ENCODE measurements at places on chromosomes 2 and 18. TPM values are rescaled to one million over a fixed set of nuclear protein-coding genes. Genes with fewer than 3 reads are reported as not detected.

DNA sequence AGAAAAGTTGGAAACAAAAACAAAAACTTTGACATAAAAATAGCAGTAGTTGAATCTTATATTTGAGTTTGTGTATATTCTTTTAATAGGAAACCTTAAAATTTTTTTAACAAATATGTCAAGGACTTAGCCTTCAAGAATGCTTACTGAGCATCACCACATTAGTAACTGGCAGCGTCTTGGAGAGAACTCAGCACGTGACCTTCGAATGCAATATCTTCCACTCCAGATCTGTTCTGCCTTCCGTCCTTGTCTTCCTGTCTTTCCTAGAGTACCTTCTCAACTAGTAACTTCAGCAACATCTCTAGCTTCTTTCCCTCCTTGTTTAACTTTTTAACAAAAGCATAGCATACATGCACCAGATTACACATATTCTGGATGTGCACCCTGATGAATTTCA lies 972 bp downstream of the RSAD2 start:
- no peak for DNase-seq

DNA sequence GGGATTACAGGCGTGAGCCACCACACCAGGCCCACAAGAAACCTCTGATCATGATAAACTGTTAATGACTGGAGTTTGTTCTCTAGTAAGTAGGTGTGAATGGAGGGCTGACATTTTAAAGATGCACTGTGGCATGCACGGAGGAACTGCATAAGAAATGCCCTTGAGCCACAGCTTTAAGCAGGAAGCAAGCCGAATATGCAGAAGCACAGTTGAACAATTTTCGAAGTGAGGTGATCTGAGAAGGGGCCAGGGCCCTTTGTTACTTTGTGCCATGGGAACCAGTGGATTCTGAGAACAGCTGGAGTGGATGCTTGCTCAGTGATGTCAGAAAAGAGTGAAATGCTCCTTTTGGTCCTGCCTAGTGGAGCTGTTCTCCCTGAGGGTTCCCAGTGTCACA lies 16.3 kb downstream of the FECH start:
- DNase-seq, result no peak

- DNase-seq, result no peak
Measured at GRCh38 chr2:147355706-147356105, 489.1 kb upstream of the ACVR2A start.

DNA sequence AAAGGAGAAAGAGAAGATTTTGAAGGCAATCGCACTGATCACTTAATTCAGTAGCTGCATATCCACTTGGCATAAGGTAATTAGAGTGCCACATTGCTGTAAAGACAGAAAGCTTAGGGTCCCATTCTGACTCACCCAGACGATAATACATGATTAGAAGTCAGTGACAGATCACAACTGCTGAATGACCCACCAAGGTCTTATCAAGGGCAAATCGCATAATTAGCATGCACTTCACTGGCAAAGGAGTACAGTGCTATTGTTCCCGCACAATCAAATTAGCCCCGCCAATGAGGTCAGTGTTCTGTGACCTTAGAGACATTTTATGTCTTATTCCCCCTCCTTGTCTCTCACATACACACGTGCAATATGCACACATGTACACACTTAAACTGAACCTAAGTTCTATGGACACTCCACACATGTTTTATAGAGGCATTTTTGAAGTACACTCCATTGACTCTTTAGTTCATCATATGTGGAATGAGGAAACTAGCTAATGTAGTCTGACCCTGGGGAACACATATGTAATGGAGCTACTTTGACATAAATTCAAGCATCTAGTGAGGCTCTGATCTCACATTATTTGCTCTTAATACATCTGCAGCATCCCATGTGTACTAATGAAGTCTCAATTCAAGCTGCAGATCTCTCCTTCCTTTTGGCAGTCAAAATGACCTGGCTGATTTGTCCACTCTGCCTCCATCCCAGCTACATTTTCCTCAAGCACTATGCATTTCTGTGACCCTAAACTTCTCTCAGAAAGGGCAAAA lies 673.8 kb upstream of the FANCL start:
- DNase-seq, result no peak

DNA sequence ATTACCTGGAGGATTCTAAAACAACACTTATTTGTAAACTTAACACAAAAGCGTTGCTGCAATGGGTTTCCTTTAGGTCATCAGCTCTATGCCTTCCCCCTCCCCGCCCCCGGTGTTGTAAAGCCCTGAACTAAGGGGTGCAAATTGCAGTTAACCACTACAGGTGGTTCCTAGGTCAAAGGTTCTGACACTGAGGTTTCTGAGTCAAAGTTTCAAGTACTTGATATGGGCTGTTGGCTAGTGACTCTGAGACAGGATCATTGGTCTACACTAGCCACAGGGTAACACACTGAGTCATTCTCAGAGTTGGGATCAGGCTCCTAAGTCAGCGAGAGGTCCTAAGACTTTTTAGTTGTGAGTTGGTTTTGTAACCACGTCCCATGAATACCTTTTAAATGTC lies 15.4 kb downstream of the IL1B start:
- DNase-seq, result no peak

Gene STPG4
- total RNA-seq, result not detected

Gene TFCP2L1
- total RNA-seq, result 0.11 TPM
